OCI-M1 (cell line): ENCODE measurements at places on chromosomes 2 and 18.

DNA sequence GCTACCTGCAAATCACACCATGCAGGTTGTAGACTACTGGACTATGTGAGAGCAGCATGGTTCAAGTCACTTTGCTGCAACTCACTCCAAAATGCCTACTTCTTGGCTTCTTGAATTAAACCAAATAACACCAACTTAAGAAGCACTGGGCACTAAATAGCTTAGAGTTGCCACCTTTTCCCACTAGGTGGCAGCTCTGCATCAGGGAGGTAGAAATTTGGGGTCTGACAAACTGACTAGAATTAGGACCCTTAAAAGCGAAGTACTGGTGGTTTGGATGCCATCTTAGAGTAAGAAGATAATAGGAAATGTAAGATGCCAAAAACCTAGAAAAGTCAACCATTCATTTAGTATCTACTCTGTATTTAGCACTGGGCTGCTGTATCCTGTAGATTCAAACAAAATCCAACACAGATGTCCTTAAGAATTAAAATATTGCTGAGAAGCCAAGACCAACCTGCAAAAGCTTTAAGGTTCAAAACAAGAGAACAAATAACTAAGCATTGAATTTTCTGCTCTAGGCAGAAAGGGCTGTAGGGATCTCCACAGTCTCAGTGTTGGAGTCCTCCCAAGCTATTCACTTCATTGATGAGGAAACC is 65.5 kb downstream of the CCBE1 start:
- DNase-seq, result peak; percentile 26

DNA sequence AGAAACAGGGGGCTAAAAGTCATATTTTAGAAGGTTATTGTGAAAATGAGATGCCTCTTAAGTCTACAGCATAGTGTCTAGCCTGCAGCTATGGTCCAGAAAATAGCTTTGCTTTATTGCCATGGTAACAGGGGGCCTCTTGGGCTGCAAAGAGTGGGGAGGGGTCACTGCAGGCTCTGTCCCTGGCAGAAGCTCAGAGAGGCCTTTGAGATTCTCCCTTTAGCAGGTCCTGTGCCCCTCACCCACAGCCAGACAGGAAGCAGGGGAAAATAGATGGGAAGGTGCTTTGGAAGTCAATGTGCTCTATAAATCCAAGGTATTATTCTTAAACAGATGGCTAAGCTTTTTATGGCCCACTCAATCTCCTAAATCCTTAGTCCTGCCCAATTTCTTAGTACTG is 1021.3 kb upstream of the GYPC start:
- DNase-seq, result no peak

DNA sequence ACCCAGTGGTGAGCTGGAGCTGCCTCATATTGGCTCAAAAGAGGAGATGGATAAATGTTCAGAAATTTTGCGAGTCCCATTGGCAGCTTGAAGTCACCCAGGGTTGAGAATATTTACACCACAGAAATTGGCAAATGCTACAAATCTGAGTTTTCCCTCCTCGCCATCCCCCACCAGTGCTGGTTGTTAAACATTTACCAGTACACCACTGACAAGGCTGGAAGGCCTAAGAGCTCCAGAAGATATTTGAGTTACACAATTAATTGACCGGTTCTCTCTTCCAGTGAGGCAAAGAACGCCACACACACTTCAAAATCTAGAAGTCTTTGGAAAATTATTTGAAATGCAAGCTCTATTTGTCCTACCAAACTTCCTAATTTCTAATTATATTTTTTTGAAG is 47.5 kb upstream of the ATIC start:
- no peak for DNase-seq

- DNase-seq, result peak; percentile 10
Observed at GRCh38 chr2:148515976-148516375, 128.6 kb upstream of the EPC2 start.

DNA sequence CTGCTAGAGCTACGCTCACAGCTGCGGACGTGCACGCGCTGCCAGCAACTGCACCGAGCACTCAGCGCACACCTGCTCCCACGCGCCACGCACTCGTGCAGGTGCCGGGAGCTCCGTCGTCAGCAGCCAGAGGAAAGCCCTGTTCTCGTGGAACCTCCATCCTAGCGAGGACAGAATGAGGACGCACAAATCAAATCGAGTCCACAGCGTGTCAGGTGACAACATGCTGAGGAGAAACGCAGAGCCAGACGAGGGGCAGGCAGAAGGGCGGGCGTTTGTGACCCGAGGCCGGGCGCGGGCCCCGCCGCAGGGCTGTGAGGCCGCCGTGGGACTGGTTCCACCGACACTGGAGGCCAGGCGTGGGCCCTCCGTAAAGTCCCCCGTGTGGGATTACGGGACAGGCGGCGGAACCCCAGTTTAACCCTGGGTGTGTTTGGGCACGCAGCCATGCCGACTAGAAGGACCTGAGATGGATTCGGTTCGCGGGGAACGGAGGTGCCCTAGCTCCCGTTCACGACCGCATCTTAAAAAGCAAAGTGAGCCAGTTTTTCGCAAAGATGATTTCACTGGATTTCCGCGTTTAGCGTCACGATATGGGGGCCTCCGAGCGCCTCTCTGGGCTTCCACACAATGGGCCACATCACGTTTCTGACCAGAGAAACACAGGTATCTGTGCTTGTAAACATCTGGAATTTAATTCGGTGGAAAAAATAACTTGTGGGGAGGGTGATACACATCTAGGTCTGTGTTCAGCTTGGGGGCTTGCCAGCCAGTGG is 26.9 kb upstream of the ALKAL2 start:
- DNase-seq, result no peak

DNA sequence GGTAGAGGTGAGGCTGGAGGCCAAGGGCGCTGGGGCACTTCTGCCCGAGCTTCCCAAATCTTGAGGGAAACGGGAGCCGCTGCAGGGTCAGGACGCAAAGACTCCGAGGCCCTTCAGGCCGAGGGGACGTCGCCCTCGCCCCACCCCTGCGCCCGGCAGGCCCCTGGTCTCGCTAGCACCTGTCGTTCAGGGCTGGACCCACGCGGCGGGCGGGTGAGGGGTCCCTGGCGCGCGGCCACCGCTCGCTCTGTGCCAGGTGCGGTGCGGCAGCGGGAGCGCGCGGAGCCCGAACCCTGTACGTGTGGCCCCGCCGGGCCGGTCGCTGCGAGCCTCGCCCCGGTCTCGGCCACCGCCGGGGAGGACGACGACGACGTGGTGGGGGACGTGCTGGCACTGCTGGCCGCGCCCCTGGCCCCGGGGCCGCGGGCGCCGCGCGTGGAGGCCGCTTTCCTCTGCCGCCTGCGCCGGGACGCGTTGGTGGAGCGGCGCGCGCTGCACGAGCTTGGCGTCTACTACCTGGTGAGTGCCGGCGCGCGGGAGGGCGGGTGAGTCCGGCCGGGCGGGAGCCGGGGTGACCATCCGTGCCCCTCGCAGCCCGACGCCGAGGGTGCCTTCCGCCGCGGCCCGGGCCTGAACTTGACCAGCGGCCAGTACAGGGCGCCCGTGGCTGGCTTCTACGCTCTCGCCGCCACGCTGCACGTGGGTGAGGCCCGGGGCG is 4.9 kb downstream of the ERFE start:
- no peak for DNase-seq

- DNase-seq, result no peak
Observed at GRCh38 chr2:241976296-241976695, 106.8 kb downstream of the RTP5 start.

DNA sequence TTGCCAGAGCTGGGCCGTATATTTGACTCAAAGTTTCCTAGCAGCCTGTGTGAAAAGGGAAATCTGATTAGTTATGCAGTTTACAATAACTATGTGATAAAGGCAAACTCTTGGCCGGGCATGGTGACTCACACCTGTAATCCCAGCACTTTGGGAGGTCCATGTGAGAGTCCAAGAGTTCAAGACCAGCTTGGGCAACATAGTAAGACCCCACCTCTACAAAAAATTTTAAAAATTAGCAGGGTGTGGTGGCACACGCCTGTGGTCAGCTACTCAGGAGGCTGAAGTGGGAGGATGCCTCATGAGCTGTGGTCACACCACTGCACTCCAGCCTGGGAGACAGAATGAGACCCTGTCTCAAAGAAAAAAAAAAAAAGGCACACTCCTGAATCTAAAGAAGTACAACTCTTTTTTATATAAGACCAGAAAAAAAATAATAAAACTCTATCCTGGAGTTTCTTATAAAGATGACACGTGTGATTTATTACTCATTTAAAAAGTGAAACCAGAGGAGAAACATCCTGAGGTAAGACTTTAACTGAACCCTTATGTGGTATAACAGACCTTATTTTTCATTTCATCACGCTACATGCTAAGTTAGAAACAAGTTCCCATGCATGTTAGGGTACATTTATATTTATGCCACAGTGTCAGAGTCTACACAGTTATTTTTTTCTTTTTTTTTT is 32.6 kb upstream of the KCMF1 start:
- peak; percentile 8 for DNase-seq

DNA sequence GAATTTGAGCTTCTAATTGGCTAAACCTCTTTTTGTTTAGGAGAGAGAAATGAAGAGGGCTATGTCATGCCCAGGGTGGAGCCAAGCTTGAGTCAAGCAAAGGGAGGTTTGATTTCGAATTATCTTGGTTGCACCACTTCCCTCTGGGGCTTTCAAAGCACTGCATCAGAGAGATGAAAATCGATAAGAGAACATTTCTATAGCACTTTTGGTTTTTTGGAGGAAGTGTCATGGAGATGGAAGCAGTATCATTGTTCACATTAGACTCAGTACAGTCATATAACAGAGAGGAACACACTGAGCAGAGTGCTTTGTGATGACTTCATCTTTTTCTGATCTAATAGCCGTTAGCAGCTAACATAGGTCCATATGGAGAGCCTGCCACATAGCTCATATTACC is 120.3 kb upstream of the UXS1 start:
- peak; percentile 70 for DNase-seq

DNA sequence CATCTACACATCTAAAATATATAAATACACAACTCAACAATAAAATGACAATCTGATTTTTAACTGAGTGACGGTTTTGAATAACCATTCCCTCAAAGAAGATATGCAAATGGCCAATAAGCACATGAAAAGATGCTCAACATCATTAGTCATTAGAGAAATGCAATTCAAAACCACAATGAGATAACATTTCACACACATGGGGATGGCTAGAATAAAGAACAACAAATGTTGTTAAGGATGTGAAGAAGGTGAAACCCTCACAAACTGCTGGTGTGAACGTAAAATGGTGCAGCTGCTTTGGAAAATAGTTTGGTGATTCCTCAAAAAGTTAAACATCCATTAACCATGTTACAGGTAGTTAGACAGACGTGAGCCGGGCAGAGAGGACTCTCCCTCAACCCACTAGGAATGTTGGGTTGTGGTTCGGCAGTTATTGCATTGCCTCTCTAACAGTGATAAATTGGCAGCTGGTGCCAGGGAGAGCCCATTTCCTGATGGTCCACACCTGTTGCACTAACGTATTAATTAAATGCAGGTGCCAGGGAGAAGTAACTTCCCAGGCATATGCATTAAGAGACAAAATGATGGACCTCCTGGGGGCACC is 22.3 kb upstream of the DUSP2 start:
- no peak for DNase-seq
